NCI-H2081 (cell line): ENCODE measurements at places on chromosomes 4 and X.

- DNase-seq = no peak
These were observed 5.4 kb upstream of the MMRN1 start for GRCh38 chr4:89889289-89889688.

DNA sequence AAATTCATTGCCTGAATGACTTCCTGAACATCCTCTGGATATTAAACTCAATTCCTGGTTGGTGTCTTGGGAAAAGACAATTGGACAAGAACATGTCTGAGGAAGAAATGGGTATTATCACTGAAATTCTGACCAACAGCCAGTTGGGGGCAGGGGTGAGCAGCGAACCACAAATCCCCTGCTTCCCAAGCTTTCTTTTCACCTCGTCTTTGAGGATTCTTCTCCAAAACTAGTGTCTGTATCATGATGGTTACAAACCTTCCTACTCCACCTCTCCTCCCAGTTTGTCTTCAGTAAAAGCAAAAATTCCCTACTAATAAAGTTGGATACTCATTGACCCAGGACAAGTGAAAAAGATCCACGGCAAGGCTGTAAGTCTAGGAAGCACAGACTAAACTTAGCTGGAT, 48.3 kb upstream of the WDR1 start:
- DNase-seq = peak; percentile 28

DNA sequence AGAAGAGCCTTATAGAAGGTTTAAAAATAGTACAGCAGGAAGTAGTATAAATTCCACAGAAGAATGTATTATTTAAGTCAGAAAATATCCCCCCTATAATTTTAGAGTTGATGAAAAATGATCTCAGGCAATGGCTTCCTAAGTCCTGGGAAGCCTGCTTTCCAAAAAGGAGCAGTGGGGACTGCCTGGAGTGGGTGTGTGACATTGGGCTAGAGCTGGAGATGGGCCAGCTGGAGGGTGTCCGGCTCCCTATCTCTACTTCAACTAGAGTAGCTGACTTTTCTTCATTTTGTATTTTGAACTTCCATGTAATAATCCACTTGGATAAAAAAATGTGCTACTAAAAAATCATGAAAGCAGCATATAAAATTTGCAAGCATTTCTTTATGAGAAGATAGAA, 253.9 kb downstream of the ANK2 start:
- DNase-seq = no peak

DNA sequence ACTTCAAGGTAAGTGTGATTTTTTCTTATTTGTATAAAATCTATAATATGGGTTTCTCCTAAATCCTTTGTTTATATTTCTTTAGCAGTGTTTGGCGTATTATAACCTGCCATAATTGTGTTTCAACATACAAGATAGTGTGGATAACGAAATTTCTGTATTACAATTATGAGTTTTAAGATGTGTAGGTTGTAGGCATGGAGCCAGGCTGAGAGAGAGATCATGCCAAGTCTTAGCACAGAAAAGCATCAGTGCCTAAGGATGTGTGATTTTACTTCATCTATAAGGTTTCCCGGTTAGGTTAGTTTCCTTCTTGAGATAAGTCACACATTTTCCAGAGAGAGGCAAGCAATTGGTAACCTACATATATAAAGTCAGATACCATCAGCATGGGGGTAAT, 161.2 kb downstream of the RAPGEF2 start:
- DNase-seq = no peak

DNA sequence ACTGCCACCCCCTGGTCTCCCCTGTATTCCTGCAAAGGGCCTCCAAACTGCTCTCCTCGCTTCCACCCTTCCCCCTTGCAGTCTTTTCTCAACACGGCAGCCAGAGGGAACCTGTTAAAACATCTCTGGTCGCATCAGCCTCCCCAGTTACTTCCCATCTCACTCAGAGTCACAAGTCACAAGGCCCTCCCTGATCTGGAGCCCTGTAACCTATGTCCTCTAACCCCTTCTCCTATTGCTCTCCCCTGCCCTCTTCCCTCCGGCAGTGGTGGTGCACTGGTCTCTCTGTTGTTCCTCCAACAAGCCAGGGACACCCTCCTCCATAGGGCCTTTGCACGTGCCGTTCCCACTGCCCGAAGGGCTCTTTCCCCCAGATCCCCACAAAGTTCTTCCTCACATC, 73.2 kb downstream of the SH3KBP1 start:
- DNase-seq = no peak

DNA sequence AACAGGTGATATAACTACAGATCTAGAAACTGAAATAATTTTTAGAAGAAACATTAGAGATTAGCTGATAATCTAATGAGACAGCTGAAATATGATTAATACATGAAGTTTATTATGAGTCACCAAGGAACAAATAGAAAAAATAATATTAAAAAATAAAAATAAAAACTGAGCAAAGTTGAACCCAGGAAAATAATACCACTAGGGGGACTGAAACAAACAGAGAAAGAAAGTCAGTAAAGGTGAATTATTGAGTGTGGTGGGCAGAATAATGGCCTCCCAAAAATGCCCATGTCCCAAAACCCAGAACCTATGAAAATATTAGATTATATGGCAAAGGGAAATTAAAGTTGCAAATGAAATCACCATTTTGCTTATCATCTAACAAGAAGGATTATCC, 820.7 kb upstream of the INTU start:
- DNase-seq = no peak

DNA sequence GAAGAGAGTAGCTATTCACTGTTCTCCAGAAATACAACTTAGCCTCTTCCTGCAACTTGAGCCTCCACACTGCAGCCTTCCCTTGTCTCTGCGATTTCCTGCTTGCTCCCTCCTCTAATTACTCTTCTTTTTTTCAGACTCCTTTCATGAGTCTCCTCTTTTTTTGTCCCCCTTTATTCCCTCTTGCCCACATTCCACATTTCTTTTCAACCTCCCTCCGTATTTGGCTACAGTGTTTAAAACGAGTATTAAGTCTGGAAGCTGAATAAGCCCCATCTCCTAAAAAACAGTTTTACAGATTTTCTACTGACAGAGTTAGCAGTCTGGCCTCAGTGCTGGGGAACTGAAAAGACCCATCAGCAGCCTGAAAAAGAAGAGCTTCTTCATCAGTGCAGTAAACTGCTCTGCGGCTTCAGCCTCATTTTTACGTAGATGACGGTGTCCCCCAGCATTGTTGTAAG, 141.5 kb downstream of the TENM3 start:
- DNase-seq = no peak

GRCh38 chrX:50863471-50863870, 47.1 kb upstream of the BMP15 start:
- no peak for DNase-seq

DNA sequence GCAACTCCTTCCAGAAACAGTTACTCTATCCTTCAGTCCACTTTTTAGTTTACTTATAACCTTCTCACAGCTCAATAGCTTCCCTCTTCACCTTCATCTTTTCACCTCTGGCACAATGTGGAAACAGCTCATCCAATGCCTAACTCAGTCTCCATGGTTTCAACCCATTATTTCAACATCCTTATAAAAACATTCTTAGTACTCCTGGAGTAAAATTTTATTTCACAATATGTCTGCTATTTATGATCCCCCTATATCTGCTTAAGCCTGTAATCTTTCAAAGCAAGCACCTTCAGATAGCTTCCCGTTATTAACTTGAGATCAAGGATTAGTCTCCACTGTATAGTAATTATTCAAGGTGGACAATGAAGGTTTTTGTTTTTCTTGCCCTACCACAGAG, 156.3 kb downstream of the GASK1B start:
- DNase-seq = no peak

DNA sequence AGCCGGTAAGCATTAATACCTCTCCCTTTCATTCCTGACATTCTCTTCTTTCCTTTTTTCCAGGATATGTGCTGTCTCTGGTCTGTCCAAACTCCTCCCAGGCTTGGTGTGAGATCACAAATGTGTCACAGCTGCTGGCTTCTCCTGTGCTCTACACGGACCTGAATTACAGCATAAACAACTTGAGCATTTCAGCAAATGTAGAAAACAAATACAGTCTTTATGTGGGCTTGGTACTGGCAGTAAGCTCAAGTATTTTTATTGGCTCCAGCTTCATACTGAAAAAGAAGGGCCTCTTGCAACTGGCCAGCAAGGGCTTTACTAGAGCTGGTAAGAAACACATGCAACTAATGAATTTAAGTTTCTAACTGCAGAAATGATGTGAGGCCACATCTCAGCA, 8.4 kb downstream of the NIPAL1 start:
- no peak for DNase-seq

DNA sequence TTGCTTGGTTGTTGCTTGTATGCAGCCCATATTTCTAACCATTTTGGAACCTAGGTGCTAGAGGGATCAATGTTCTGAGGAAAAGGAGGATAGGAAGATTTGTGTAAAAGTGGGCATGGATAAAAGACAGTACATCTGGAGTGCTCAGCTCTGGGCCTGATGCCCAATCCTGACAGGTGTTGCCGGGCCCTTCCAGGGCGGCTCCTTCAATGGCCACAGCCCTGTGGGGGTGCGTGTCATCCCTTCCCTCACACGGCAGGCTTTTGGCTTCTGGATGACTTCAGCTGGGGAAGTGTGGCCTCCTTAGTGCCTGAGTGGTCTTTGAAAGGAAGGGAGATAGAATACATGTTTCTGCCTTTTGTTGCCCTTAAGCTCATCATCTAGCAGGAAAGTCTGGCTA, 47.2 kb downstream of the NELFA start:
- no peak for DNase-seq

DNA sequence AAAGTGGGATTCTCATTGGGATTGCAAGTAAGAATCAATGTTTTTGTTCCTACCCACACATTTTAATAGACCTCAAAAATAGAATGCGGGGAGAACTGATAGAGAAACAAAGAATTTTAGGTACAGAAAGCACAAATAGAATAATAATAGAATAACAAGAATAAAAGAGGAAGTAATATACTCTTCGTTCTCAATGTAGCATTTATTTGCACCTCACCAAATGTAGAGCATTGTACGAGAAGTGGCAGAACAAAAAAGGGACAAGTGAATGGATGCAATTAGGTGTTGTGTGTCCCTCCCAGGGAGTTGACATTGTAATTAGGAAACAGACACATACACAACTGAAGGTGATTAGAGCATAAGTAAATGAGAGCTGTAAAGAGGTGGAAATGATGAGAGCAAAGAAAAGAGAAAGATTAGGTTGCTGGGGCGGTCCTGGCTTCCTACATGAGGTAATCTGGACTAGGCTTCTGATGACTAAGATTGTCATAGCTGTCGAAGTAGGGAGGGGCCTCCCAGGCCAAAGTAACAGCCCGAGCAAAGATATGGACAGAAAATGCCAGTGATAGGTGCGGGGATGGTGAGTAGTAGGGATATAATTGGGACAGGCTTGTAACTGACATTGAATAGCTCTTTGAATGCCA, 10.4 kb downstream of the RAB9A start:
- no peak for DNase-seq

GRCh38 chrX:38656350-38656915, 95.1 kb downstream of the TSPAN7 start:
- no peak for DNase-seq

DNA sequence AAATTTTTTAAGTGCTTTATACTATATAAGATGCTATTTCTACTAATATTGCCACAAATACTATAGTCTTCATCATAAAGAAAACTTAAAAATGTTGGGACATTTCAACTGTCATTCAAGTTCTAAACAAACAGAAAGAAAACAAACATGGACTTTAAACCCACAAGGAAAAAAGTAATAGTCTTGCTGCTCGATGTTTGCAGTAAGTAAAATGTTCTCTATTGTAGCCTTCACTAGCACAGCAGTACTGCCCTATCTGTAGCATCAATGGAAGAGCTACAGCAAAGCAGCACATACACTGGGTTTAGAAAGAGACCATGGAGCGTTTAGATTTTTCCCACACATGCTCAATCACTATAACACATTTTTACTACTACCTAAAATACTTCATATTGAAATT, 146.8 kb downstream of the KLHL13 start:
- peak; percentile 66 for DNase-seq

DNA sequence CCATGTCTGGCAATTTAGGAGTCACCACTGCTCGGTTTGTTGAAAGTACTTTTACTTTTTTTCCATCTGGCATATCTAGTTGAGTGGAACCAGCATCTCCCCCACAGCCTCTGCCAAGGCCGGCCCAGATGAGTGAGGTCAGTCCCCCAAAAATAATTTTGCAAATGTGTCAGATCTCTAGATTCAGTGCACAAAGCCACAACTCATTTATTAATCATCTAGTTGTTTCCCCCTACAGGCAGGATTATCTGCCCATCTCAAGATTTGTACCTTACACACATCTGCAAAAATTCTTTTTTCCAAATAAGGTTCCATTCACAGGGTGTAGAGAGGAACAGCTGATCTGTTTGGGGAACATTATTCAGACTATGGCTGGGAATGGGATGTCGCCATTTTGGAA, 174.0 kb upstream of the MXRA5 start:
- no peak for DNase-seq

DNA sequence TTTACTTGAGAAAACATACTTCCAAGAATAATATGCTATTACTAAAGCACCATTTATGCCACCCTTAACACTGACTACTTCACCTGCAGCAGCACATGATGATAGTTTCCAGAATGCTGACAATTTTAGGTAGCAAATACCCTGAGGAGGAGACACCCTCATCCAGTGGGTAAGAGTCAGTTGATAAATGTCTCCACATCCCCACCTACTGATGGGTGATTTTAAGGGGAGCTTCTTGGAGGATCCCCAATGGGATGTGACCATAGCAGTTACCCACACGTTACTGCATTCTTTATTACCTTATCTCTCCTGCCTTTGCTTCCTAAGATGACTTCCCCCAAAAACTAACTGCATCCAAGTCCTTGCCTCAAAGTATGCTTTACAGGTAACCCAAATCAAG, 131.2 kb upstream of the SMARCAD1 start:
- DNase-seq = no peak

GRCh38 chr4:184350213-184350817, 124.0 kb downstream of the IRF2 start:
- no peak for DNase-seq

GRCh38 chr4:85509882-85510631, 35.1 kb downstream of the ARHGAP24 start:
- no peak for DNase-seq

- DNase-seq = no peak
These were observed 8.8 kb downstream of the ACSL1 start for GRCh38 chr4:184816962-184817361.

GRCh38 chr4:88720451-88721428, 23.1 kb upstream of the NAP1L5 start:
- no peak for DNase-seq

GRCh38 chr4:78024576-78025091, 32.5 kb upstream of the FRAS1 start:
- DNase-seq = no peak

DNA sequence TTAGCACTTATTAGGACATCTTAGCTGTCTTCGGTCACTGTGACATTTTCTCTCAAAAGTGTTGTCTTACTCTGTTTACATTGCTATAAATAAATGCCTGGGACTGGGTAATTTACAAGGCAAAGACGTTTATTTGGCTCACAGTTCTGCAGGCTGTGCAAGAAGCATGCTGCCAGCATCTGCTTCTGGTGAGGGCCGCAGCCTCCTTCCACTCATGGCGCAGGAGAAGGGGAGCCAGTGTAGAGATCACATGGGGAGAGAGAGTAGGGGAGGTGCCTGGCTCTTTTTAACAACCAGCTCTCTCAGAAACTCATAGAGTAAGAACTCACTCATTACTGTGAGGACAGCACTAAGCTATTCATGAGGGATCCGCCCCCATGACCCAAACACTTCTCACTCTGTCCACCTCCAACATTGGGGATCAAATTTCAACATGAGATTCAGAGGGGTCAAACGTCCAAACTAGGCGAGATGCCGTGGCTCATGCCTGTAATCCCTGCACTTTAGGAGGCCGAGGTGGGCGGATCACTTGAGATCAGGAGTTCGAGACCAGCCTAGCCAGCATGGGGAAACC, 43.5 kb upstream of the HERC6 start:
- DNase-seq = no peak

- DNase-seq = no peak
These were observed 951.5 kb upstream of the SLIT2 start for GRCh38 chr4:19300213-19300612.
